Fibroblast of the aortic adventitia (primary cell): ENCODE measurements at places on chromosomes 4 and X.

GRCh38 chr4:26050212-26050643, 136.2 kb downstream of the SMIM20 start:
- no peak for DNase-seq

GRCh38 chrX:119706616-119707015, 13.6 kb upstream of the SEPTIN6 start:
- DNase-seq = no peak

DNA sequence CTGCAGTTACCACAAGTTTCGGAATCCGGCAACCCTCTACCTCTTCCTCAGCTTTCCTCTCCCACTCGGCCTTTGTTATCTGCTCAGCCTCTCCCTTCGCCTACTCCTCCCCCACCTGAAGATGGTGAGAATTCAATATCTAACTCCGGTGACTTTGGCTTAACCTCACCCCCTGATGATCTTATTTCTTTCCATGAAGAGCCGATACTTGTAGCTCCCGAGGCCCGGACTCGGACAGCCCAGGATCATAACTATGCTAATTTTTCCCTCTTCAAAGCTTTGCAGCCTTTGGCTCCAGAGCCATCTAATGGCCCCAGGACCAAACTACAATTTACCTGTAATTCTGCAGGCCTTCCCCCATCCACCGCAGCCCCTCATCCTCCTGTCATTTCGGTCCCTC, 32.0 kb upstream of the MGST2 start:
- peak; percentile 57 for DNase-seq

DNA sequence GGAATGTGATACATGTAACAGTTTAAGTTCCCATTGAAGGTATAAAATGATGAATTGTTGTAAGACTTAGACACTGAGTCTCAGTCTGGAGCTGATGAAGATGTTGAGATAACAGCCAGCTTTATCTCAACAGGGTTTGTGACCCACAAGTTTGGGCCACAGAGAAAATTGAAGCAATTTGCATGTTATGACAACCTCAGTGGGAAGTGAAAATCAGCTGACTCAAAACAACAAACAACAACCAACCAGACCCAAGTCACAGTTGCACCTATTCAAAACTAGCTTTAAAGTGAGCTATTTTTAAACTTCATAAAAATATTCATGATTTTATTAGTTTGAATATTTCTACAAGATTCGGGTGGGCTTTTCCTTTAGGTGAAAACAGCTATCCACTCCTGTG, 8.0 kb downstream of the SFRP2 start:
- DNase-seq = no peak

GRCh38 chr4:5654791-5655190, 53.6 kb downstream of the EVC2 start:
- no peak for DNase-seq
